Stimulated activated CD4-positive, alpha-beta T cell treated with anti-CD3 and anti-CD28 coated beads, Interleukin-4, amount 100 ng/mL, for 1 hour (primary cell): ENCODE measurements at places on chromosomes 16 and 17.

GRCh38 chr17:77186141-77186604 lies 45.4 kb downstream of the SEC14L1 start:
- DNase-seq, result peak; percentile 3

- DNase-seq, result no peak
These were observed 101.2 kb upstream of the CACNG5 start for GRCh38 chr17:66733759-66734158.

DNA sequence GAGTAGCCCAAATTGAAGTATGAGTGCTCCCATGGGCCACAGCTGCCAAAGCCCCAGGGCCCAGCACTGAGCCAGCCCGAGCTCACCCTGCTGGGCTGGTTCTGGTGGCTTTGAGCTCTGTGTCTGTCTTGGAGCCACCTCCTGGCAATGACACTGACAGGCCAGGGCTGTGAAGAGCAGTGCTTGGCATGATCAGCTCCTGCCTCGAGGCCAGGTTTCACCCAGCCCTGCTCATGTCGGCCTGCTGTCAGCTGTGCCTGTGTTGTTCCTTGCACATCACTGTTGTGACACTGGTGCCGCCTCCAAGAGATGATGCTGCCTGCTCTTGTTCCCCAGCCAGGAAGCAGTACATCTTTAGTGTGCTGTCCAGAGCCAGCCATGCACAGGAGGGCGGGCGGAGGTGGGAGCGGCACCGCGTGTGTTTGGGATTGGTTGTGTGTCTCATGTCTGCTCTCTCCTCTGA lies 26.0 kb downstream of the PLD6 start:
- DNase-seq, result peak; percentile 24

DNA sequence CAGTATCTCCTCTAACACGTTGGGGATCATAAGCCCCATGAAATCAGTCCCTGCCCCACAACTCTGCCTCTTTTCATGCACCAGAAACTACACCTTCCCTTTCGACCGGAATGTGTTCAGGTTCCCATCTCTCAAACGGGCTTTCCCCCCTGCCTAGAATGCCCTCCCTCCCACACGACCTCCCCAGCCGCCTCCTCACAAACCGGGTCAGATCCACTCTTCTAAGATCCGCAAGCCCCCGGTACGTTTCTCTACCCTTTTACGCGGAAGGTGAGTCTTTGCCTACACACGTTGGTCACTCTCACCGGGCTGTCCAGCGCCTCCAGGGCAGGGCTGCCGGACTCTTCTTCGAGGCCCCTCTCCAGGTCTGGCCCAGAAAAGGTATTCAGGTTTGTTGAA lies 708 bp downstream of the DHX33 start:
- peak; percentile 40 for DNase-seq

DNA sequence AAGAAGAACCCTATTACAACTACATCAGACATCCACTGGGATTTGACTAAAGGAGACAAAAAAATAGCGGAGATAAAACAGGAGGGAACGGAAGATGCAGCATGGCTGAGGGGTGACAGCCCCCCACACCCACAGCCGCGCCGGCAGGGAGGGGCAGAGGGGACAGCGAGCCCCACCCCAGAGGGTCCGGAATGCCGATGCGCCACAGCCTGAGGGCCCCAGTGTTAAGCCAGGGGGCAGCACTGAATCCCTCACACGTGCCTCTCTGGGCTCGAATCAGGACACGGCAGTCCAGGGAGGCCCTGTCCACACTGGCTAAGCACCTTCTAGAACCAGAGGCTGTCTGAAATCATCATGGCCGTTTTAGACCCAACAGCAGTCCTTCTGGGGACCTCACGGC lies 18.8 kb downstream of the MAP1LC3B start:
- no peak for DNase-seq

- DNase-seq, result no peak
These were observed 5.8 kb downstream of the PDK2 start for GRCh38 chr17:50100921-50101345.

GRCh38 chr16:79770244-79771064 lies 169.9 kb upstream of the MAF start:
- peak; percentile 66 for DNase-seq

DNA sequence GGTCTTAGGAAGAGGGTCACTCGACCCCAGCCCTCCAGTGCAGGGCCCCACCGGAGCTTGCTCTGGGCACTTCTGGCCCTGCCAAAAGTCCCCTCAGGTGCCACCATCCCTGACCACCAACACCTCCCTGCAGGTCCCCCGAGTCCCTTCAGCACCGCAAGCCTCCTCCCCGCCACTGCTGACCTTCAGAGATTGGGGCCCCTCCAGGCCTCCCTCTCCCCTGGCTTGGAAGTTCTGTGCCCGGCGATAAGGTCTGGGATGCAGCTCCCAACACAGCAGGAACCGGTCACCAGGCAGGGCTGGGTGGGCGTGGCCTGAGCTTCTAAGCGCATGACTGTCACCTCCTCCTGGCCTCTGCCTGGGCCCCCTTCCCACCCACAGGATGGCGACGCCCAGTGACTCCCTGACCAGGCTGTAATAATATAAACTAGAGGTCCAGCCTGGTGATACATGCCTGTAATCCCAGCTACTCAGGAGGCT lies 11.2 kb downstream of the PIEZO1 start:
- DNase-seq, result no peak

GRCh38 chr16:85634747-85635544 lies 21.8 kb downstream of the GSE1 start:
- DNase-seq, result no peak

GRCh38 chr16:68490829-68491575 lies 42.7 kb upstream of the SMPD3 start:
- DNase-seq, result no peak

GRCh38 chr16:12460064-12460392 lies 343.7 kb downstream of the CPPED1 start:
- peak; percentile 17 for DNase-seq

- DNase-seq, result peak; percentile 13
These were observed 20.9 kb upstream of the CLEC18A start for GRCh38 chr16:69930117-69930776.

GRCh38 chr17:17785407-17785806 lies 51.4 kb downstream of the SREBF1 start:
- DNase-seq, result no peak

DNA sequence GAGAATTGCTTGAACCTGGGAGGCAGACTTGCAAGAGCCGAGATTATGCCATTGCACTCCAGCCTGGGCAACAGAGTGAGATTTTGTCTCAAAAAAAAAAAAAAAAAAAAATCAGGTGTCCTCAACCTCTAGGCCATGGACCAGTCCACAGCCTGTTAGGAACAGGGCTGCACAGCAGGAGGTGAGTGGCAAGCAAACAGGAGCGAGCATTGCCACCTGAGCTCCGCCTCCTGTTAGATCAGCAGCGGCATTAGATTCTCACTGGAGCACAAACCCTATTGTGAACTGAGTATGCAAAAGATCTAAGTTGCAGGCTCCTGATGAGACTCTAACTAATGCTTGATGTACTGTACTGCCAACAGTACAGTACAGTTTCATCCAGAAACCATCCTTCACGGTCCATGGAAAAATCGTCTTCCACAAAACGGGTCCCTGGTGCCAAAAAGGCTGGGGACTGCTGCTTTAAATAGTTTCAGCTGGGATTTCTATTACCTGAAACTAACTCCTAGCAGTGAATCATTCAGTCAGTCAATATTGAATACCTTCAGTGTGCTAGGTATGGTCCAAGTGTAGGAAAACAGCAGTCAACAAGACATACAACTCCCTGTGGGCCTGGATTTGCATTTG lies 56.3 kb upstream of the DHX40 start:
- no peak for DNase-seq

- DNase-seq, result no peak
These were observed 1.0 kb upstream of the HOXB8 start for GRCh38 chr17:48615963-48616716.

GRCh38 chr17:38852771-38853291 lies 690 bp downstream of the RPL23 start:
- DNase-seq, result no peak

GRCh38 chr16:68200088-68200783 lies 35.7 kb downstream of the ESRP2 start:
- DNase-seq, result no peak
